NCI-H187 (cell line): ENCODE measurements at places on chromosomes 12 and 14.

GRCh38 chr12:50380761-50381325, 15.6 kb downstream of the FAM186A start:
- no peak for DNase-seq

- no peak for DNase-seq
Measured at GRCh38 chr12:110578694-110579534, 4.2 kb downstream of the PPTC7 start.

GRCh38 chr14:57345106-57345505, 45.3 kb upstream of the NAA30 start:
- DNase-seq, result no peak

DNA sequence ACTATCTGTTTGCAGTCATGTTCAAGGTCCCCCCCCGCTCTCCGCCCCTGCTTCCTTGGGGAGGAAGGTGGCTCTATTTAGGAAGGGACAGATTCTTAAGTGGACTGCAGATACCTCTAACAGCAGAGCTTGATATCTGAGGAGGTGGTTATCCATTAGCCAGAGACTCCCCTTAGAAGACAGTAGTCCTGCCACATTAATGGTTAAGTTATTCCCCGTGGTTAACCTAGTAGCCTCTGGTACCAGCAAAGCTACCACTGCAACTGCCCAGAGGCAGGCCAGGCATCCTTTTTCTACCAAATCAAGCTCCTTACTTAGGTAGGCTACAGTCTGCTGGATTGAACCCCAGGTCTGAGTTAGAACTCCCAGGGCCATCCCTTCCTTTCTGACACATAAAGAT, 162.1 kb upstream of the AVPR1A start:
- no peak for DNase-seq

DNA sequence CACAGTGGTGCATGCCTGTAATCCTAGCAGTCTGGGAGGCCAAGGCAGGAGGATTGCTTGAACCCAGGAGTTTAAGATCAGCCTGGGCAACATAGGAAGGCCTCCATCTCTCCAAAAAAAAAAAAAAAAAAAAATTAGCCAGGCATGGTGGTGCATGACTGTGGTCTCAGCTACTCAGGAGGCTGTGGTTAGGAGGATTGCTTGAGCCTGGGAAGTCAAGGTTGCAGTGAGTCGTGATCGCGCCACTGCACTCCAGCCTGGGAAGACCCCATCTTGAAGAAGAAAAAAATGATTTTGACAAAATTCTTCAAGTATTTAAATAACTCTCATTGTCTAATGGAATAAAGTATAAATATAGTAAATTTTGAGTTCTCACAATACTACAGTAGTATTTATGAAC, 219.2 kb upstream of the SSTR1 start:
- no peak for DNase-seq

DNA sequence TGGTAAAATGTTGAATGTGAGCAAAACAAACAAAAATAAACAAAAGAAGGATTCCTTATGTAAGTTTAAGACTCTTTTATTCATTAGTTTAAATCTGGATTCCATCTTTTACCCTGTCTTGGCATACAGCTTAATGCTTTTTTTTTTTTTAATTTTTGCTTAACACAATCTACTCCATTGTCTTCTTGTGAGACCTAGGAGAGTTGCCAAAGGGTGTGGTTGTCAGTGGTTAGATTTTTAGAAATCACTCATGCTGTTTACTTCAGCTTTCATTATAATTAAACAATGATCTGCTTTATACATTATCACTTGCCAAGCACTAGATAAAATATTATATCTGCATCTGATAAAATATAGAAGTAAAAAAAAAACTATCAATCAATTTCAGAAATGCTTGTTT, 77.7 kb upstream of the KITLG start:
- DNase-seq, result no peak

DNA sequence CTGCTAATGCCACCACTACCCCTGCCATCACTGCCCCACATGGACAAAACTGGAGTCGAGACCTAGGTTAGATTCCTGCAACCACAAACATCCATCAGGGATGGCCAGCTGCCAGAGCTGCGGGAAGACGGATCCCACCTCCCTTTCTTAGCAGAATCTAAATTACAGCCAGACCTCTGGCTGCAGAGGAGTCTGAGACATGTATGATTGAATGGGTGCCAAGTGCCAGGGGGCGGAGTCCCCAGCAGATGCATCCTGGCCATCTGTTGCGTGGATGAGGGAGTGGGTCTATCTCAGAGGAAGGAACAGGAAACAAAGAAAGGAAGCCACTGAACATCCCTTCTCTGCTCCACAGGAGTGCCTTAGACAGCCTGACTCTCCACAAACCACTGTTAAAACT, 7.1 kb upstream of the OAS2 start:
- DNase-seq, result no peak

GRCh38 chr14:24409192-24409591, 10.4 kb downstream of the NYNRIN start:
- DNase-seq, result no peak

- DNase-seq, result no peak
Measured at GRCh38 chr14:101131451-101131916, 228.0 kb upstream of the RTL1 start.
